Naive B cell (primary cell): ENCODE measurements at places on chromosomes 13 and 19. TPM values are rescaled to one million over a fixed set of nuclear protein-coding genes. Genes with fewer than 3 reads are reported as not detected.

- no peak for DNase-seq
These were observed 41.3 kb downstream of the FLT3 start for GRCh38 chr13:28058866-28059613.

- no peak for DNase-seq
These were observed 247.7 kb downstream of the SLITRK1 start for GRCh38 chr13:83634601-83635000.

- DNase-seq: no peak
These were observed 50.9 kb upstream of the TM9SF2 start for GRCh38 chr13:99450416-99450815.

DNA sequence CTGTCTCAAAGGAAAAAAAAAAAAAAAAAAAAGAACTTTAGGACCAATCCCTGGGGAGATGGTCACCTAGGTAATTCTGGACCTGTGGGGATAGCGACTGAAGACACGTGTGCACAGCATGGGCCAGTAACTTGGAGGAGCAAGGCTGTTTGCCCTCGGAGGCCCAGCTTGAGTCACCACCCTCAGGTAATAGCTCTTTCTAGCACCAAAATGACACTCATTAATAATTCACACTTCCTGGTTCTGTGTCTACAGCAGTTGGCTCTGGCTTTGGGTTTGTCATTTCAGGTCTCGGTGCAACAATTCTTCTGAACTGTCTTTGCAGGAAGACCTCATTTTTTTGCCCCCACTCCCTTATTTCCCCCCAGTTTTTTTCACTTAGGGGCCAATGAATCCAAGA lies 3.9 kb upstream of the ATP11A start:
- DNase-seq: no peak

- no peak for DNase-seq
These were observed 14.4 kb downstream of the CEACAM4 start for GRCh38 chr19:41612483-41612882.

GRCh38 chr13:61965756-61966155 lies 550.1 kb upstream of the PCDH20 start:
- DNase-seq: no peak

DNA sequence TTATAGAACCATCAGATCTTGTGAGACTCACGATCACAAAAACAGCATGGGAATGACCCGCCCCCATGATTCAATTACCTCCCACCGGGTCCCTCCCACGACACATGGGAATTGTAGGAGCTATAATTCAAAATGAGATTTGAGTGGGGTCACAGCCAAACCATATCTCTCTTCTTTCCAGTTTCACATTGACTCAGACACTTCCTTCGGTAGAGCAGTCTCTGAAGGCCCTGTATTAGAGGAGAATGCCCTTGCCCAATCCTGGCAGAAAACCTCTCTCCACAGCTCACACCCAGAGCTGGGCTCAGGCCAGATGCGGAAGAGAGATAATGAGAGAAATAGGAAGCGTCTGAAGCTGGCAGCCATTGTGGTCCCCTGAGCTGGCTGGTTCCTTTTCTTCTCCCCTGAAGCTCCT lies 72.4 kb upstream of the CLDN10 start:
- DNase-seq: no peak

CARM1 gene
- 0.37 TPM for polyA plus RNA-seq

SMIM44 gene
- polyA plus RNA-seq: not detected
